Renal cortex interstitium (tissue), 15 donors: ENCODE measurements at places on chromosomes 6 and 20. TPM values are rescaled to one million over a fixed set of nuclear protein-coding genes. Genes with fewer than 3 reads are reported as not detected.
A peak's percentile ranks its signal among the peaks of the same experiment; 100 is the strongest.

- DNase-seq = no peak
Measured at GRCh38 chr20:46206025-46206424, 87.9 kb downstream of the CD40 start.

DNA sequence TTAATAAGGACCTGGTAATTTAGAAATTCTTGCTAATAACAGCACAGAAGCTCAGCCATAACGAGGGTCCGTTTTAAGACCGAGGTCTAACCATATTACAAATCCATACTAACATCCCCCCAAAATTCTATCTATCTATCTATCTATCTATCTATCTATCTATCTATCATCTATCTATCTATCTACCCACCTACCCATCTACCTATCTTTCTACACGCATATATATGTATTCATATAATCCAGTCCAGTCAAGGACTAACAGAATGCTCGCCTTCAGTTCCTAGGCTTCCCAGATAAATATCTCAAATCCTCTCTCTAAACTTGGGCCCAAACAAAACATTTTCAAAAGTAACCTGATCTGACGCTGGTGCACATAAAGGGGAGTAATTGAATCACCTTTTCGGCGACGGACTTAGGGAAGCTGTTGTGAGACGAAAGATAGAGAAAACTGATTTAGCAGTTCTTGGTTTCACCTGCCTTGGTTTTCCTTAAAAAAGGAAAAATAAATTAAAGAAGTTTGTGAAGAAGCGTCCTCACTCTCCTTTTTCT, 14.5 kb downstream of the HMGN4 start:
- DNase-seq = no peak

GRCh38 chr6:138264372-138264880, 46.1 kb upstream of the PBOV1 start:
- no peak for DNase-seq

DNA sequence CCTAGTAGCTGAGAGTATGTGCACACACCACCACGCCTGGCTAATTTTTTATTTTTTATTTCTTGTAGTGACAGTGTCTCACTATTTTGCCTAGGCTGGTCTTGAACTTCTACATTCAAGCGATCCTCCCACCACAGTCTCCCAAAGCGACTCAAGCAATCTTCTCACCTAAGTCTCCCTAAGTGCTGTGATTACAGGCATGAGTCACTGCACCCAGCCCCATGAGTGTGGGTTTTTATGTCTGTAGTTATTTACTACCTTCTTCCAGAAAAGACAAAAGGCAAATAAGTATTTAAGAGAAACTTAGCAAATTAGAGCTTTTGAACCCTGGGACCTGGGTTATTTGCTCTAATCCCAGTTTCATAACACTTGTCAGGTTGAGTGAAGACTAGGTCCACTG, 92.3 kb upstream of the HCRTR2 start:
- no peak for DNase-seq

DNA sequence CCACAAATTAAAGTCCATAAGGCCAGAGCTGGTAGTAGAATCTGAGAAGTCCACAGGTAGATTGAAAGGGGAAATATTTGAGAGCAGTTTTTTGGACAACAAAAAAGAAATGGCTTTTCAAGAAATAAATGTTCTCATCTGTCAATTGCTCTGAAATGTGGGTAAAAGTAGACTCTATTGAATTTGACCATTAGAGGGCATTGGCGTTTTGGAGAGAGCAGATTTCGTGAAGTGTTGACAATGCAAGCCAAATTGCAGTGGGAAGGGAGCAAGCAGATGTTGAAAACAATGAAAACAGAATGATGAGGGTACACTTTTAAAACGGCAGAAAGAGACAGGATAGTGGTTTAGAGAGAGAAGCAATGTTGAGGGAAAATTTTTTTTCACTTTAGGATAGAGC, 149.1 kb upstream of the FAM83B start:
- DNase-seq = no peak

GRCh38 chr20:19095762-19096161, 116.7 kb upstream of the SLC24A3 start:
- no peak for DNase-seq

- DNase-seq = no peak
Measured at GRCh38 chr20:49979030-49979832, 3.5 kb upstream of the SNAI1 start.

DNA sequence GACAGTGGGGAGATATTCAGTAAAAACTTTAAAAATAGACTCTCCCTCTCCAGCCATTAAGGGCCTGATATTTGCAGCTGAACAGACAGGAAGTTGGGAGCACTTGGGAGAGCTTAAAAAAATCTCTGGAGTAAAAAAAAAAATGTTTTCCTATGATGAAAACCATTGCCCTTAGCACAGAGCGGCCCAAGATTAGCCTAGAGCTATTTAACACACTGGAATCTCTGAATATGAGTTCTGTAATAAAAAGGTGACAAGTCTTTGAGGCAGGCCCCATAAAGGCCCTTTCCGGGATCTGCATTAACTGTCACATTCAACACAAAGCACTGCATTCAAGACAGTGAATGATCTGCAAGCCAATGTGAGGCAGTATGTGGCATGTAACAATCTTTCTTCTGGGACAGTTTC, 393.7 kb downstream of the ZFAND3 start:
- no peak for DNase-seq

GRCh38 chr20:14055127-14055742, 59.9 kb downstream of the MACROD2 start:
- DNase-seq = peak; percentile 51

DNA sequence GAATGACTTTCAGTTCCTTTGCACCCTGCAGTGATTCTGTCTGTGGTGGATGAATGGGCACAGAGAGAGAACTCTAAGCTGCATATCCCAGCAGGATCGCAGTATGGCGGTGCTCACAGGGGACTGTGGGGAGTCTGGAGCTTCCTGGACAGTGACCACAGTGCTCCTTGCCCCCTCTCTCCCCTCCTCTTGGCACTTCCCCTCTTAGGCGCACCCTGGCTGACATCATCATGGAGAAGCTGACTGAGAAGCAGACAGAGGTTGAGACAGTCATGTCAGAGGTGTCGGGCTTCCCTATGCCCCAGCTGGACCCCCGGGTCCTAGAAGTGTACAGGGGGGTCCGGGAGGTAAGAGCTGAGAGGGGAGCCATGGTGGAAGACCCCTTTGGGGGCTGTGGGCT, 8.6 kb downstream of the BYSL start:
- DNase-seq = no peak

DNA sequence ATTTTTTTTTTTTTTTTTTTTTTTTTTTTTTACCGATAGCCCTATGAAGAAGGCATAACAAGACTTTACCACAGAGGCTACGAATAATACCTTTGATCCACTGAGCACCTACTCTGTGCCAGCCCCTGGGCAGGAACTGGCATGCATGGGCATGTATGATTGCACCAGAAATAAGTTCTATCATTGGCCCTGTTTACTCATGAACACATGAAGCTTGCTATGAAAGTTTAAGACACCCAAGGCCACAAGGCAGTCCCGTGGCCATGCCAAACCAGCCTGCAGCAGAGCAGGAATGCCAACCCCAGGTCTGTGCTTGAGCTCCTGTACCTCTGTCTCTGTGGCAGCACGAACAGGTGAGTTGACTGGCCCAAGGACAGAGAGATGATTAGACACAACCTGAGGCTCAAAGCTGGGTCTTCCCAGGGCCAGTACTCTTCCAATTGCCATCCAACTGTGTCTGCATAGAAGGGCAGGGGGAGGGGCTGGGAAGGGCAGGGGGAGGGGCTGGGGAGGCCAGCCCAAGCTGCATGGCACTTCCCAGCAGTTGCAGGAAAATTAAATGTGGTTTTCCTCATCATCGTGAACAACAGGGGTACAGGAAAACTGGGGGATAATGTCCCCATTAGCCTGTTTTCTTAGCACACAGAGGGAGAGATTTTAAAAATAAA, 63.5 kb downstream of the LRFN2 start:
- no peak for DNase-seq

DNA sequence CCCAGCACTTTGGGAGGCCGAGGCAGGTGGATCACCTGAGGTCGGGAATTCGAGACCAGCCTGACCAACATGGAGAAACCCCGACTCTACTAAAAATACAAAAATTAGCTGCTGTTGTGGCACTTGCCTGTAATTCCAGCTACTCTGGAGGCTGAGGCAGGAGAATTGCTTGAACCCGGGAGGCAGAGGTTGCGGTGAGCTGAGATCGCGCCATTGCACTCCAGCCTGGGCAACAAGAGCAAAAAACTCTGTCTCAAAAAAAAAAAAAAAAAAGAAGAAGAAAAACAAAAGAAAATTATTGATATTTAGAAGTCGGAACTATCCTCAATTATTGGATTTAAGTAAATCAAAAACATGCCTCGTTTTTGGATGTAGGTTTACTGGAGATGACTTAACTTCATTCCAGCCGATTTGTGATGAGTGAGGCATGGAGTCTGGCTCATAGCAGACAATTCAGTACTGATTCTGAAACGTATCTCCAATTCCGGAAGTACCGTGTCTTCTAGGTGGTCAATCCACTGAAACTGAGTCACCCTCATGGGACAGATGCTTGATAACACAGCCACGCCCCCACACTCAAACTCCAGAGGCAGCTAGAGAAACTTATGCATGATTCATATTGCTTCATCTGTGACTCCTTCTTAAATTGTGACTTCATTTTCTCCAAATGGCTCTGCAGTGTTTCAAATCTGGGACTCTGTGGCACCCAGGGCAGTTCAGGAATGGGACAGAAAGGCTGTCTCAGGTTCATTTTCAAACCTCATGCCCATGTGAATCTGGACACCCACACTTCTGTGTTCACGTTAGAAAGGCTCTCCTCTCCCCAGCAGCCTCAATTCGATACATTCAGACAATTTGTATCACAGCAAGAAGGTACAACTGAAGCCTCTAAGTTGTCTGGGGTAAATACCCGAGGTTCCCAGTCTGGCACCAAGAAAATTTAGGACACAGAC, 110.4 kb upstream of the ARMC2 start:
- DNase-seq = no peak

DNA sequence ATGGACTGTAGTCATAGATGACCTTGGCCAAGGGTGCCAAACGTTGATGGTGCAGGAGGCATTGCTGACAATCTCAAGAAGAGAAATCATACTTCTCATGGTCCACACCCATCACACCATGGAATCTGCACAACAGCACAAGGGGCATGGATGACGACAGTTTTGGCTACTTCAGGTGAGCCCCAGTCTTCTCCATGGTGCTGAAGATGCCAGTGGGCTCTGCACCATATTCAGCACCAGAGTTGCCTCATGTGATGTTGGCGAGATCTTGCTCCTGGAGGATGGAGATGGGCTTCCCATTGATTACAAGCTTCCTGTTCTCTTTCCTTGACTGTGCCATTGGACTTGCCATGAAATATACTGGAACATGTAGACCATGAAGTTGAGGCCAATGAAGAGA, 188.9 kb downstream of the NRN1 start:
- DNase-seq = no peak

GRCh38 chr6:125570526-125570925, 178.9 kb upstream of the HEY2 start:
- no peak for DNase-seq

DNA sequence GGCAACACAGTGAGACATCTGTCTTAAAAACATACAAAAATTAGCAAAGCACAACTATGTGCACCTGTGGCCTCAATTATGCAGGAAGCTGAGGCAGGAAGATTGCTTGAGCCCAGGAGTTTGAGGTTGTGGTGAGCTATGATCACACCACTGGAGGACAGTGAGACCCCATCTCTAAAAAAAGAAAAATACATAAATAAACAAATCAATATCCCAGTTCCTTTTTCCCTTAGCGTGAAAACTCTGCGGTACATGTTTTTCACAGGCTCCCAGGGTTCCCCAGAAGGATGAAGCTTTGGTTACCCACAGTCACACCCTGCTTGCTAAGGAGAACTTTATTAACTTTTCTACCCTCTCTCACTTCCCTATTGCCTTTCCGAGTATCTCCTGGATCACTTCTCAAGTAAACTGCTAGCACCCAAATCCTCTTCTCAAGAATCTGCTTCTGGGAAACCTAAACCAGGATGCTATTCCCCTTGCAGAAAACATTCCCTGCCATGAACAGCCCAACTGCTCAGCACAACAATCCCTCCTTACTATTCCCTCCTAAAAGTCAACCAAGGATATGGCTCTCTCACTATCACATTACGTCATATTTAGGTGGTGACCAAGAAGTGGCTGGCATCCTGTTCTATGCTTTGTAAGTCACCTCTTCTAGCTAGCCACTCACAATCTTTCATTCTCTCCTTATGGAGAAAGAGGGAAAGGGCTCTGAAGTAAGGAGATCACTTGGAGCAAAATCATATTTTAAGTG, 122.4 kb downstream of the IPCEF1 start:
- DNase-seq = no peak

GRCh38 chr6:27139756-27140579, 107.5 kb upstream of the PRSS16 start:
- DNase-seq = no peak

- no peak for DNase-seq
Measured at GRCh38 chr20:13002251-13002650, 6.5 kb upstream of the SPTLC3 start.

GRCh38 chr6:19424853-19425252, 412.3 kb upstream of the ID4 start:
- DNase-seq = no peak

DNA sequence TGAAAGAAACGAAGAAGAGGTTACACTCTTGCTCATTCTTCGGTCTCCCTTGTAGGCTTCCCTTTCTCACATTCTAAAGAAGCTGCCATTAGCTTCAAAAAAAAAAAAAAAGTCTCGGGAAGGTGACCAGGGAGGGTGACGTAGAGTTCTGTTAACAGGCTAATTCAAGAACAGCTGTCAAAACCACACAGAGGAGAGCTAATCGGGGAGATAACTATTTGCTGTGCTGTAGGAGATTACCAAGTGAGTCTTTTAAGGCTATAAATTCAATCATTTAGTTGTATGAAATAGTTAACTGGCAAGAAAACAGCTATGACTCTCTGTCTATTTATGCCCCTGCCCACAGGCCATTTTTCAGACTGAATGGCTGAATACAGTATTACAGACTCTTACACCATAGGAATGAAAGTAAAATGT, 256.8 kb downstream of the SYNE1 start:
- peak; percentile 41 for DNase-seq

GRCh38 chr6:139173172-139173571, 38.3 kb downstream of the HECA start:
- DNase-seq = no peak

GRCh38 chr6:132887204-132887603, 72.8 kb downstream of the RPS12 start:
- DNase-seq = no peak

Gene SPEF1
- 2.0 TPM for polyA plus RNA-seq

Gene SIRPB1
- 0.56 TPM for polyA plus RNA-seq

Gene CABLES2
- 9.4 TPM for polyA plus RNA-seq

Gene LINC00237
- polyA plus RNA-seq = not detected

Gene SNX14
- polyA plus RNA-seq = 141 TPM

Gene ATP6V1G2
- 11.5 TPM for polyA plus RNA-seq

Gene LGSN
- polyA plus RNA-seq = 1.6 TPM

Gene GNAS-AS1
- polyA plus RNA-seq = 1.1 TPM

Gene MATN4
- 0.41 TPM for polyA plus RNA-seq

Gene CAGE1
- polyA plus RNA-seq = 0.08 TPM
